ENCODE measurements at places on chromosomes 6 and 20.

DNA sequence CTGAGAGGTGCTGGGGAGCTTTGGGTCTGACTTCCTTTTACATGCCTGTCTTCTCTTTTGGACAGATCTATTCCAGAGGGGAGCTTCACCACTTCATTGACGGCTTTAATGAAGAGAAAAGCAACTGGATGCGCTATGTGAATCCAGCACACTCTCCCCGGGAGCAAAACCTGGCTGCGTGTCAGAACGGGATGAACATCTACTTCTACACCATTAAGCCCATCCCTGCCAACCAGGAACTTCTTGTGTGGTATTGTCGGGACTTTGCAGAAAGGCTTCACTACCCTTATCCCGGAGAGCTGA is 13.1 kb downstream of the PRDM1 start:
- DNase-seq: no peak

DNA sequence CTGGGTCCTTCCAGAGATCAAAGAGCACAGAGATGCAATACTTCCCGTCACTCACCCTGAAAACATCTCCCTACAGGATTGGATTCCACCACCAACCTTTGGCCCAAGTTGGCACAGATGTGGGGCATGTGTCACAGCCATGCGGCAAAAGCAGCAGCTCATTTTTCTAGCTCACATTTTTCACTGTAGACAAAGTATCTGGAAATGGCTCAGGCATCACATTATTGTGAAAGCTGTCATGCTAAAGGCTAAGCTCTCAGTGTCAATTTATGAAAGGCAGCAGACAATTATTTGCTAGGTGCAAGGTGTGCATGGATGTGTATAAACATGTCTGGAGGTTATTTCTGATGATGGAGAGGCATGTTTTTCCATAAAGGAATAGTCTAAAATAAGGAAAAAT is 248.8 kb upstream of the PRND start:
- DNase-seq: no peak

DNA sequence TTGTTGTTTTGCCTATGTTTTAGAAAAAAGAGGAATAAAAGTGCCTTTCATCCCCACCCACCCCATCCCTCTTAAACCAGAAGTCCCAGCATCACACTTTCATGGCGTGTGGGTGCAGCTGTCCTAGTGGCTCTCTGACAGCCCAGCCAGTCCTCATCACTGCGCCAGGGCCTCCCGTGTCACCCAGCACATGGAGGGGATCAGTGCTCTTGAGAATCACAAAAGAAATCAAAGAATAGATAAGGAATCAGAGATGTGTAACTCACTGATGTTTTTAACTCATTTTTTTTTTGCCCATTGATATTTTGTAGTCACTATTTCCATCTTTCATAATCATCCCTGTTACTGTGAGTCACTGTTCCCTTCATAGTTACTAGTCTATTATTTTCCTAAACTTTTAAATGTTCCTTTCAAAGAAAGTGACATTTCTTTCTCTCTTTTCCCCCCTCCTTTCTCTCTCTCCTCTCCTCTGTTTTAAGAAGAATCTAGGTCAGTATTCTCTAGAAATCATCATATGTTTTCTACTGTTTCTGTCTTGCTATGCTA is 78.6 kb downstream of the AIG1 start:
- DNase-seq: no peak

DNA sequence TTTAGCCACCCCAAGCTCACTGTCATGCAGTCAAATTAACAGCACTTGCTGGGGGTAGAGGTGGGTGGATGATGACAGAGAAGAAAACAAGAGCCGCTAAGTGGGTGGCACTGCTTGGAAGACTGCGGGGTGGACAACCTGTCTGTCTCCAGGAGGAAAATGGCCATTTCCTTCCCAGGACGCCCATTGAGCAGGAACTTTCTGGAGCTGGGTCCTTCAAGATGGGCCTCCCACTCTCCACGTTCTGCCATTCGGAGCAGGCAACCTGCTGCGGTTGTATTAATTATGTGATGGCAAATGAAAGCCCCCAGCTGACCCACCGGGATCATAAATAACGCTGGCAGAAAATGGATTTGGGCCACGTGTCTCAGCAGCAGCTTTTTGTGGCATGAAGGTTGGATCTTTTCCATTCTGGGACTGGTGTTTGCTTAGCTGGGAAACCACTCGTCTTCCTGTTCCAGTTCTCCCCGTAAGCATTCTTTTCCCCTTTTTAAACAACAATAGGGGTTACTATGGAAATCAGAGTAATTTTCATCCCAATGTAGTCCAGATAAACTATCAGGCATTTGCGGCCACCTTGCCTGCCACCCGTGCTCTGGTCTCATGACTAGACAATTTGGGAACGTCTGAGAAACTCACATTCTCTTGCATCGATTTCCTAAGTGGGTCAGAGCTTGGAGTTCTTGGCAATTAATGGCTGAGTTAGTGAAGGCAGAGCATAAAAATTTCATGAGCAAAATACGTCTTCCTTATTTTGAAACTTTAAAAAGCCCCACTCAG is 215.5 kb downstream of the ANKRD60 start:
- DNase-seq: no peak

- no peak for DNase-seq
Measured at GRCh38 chr20:9615766-9616454, 101.5 kb downstream of the LAMP5 start.

DNA sequence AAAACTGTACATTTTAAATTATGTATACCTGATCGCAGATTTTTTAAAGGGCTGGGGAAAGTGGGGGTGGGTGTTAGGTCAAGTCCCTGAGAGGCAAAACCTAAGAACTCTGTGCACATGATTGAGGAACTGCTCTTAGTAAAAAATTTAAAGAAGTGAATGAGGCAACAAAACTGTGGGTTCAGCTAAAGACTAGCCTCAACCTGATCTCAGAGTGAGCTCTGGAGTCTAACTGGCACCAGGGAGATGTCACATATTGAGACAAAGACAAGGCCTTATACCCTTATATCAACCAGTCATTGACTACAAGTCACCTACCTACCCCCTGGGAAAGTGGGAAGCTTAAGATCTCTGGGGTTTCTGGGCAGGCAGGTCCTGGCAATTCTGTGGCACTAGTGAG is 27.4 kb upstream of the RUNX2 start:
- DNase-seq: no peak

- DNase-seq: peak; percentile 47
Measured at GRCh38 chr6:5866547-5867051, 140.1 kb downstream of the NRN1 start.

- DNase-seq: peak; percentile 50
Measured at GRCh38 chr6:157314705-157315321, 8.5 kb downstream of the TMEM242 start.

GRCh38 chr20:15654208-15654649 is 919.0 kb downstream of the KIF16B start:
- DNase-seq: no peak

DNA sequence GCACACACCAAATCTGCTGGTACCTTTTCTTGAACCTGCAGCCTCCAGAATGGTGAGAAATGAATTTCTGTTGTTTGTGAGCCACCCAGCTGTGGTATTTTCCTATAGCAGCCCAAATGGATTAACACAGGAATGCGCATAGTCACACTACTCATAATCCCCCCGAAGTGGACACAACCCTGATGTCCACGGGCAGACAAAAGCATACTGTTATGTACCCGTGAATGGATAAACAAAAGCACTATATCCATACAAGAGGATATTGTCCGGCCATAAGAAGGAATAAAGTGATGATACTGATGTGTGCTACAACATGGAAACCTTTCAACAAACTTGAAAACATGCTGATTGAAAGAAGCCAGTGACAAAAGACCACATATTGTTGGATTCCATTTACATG is 25.1 kb upstream of the RPP40 start:
- DNase-seq: no peak

DNA sequence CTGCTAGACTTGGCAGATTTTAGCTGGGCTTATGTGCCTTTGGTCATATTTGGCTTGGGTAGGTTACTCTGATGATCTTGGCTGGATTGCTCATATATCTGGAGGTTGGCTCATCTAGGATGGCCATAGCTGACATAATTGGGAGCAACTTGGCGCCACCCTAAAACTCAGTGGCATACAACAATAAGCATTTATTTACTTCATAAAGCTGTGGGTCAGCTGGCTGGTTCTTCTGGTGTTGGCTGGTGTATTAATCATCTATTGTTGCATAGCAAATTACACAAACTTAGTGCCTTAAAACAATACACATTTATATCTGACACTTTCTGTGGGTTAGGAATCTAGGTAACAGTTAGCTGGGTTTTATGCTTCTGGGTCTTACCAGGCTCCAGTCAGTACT is 297.3 kb upstream of the JAG1 start:
- no peak for DNase-seq

GRCh38 chr6:36443471-36444428 is 950 bp downstream of the KCTD20 start:
- DNase-seq: no peak

DNA sequence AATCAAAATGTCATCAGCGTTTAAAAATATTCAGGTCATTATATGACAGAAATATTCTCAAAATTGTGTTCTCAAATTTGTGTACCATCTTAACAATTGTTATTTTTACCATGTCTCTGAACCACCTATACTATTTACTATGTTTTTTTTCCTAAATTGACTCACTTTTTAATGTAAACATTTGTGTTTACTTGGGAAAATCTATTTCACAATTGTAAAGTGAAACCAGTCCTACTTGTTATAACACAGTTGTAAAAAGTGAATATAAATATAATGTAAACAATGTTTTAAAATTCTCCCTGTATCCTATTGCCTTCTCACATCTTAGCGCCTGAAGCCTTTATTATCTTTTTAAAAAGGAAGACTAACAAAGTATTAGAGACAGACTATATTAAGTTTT is 83.5 kb downstream of the ADGRG6 start:
- no peak for DNase-seq

DNA sequence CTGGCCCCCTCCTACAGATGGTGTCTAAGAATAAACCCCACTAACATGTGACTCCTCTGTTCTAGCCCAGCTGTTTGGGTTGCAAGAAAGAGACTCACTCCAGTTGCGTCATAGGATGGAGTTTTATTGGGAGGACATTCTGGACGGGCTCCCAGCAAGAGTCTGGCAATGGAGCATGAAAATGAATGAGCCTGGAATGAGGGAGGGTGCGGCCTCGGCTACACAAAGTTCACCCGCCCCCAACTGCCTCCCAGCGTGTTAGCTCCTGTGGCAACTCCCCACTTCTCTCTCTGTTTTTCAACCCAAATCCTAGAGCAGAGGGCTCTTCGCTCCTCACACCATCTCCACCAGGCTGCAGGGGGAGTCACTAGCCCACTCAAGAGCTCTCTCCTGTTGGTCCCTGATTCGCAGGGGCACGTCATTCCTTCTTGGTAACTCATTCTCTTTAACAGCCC is 5.1 kb upstream of the ADAM33 start:
- peak; percentile 82 for DNase-seq

- DNase-seq: no peak
Measured at GRCh38 chr6:40506954-40507353, 80.2 kb downstream of the LRFN2 start.

GRCh38 chr20:48051794-48052474 is 266.7 kb upstream of the SULF2 start:
- DNase-seq: peak; percentile 88

- no peak for DNase-seq
Measured at GRCh38 chr6:49423817-49424216, 39.2 kb downstream of the MMUT start.

DNA sequence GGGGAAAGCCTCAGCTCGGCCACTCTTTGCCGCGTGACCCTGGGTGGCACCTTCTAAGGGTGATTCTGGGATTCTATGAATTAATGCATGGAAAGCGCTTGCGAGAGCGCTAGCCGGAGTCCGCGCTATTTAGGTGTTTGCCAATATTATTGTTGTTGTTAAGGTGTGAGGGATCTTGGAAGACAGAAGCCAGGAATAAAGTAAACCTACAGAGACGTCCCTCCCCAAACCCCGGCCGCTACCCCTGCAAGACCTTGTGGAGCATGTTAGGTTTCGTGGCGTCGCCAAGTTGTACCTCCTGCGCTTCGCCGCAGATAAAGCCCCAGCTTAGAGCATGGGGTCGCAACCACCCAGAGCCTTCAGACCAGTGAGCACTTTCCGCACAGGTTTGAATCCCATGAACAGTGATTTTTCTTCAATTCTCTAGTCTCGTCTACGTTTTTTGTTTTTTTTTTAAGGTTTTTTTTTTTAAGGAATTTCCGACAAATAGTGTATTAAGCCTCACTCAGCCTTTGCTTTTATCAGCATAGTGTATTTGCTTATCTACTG is 16.9 kb upstream of the ZSCAN9 start:
- DNase-seq: no peak

- DNase-seq: no peak
Measured at GRCh38 chr6:149924206-149924932, 1.4 kb upstream of the RAET1G start.

GRCh38 chr6:16755544-16755943 is 5.7 kb downstream of the ATXN1 start:
- no peak for DNase-seq

- DNase-seq: no peak
Measured at GRCh38 chr6:56786256-56786655, 143.6 kb upstream of the DST start.

DNA sequence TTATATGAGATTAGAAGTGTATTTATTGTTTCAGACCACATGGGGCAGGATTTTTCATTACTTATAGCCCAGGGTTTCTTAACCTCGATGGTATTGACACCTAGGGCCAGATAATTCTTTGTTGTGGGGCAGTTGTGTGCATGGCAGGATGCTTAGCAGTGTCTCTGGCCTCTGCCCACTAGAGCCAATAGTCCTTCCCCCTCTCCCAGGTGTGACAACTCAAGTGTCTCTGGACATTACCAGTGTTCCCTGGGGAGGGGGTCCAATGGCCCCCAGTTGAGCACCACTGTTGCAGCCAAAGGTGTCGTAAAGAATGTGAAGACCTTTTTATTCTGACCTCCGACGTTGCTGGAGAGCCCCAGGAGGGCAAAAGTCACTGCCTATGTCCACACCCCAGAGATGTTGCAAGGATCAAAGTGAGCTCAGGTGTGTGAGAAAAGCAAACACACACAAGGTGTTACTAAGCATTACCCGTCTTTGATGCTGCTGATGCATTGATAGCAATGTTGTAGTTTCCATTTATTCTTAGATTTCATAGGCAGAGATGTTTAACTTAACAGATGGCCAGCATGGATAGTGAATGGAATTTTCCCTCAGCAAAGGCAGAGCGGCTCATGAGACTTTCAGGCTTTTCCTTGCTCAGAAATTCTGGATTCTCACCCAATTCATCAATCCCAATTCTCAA is 22.2 kb downstream of the BANF2 start:
- no peak for DNase-seq

GRCh38 chr6:82646231-82646615 is 282.6 kb downstream of the TPBG start:
- no peak for DNase-seq

- DNase-seq: no peak
Measured at GRCh38 chr20:13082378-13082777, 73.6 kb downstream of the SPTLC3 start.

GRCh38 chr6:16850681-16851026 is 89.4 kb upstream of the ATXN1 start:
- DNase-seq: no peak

GRCh38 chr20:64077876-64078551 is 1.3 kb downstream of the RGS19 start:
- no peak for DNase-seq

- no peak for DNase-seq
Measured at GRCh38 chr20:17875106-17875980, 93.3 kb downstream of the SNX5 start.
